ENCODE measurements at places on chromosomes 13 and 19.

DNA sequence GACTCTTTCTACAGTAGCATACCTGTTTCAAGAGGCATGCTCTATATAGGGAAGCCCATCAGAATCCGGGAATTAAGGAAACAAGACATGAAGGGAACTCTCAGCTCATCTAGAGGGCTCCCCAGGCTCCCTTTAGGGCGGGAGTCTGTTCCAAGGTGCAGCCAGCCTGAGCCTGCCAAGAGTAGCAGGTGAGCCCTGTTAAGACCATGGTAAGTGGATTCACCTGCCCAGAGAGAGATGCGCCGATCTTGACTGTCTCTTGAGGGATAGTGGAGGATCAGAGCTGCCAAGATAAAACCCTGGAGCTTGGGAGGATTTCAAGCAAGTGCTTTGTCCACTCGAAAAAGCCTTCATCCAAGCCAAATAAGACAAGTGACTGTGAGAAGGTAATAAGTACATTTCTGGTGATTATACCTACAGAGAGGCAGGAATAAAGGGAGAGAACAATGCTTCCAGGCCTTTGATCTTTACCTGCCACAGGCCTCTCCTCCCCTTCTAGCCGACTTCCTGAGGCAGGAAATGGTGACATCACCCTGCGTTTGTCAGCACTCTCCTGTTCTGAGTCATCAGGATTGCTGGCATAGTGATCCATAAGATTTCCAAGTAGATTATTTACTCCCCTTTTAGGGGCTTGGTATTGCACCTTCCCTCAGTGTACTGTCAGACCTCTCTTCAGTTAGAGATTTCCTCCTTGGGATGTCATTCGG lies 31.5 kb downstream of the KLF5 start:
- no peak for DNase-seq

GRCh38 chr13:48258002-48258401 lies 25.0 kb downstream of the ITM2B start:
- no peak for DNase-seq

GRCh38 chr13:28613562-28613961 lies 45.4 kb upstream of the POMP start:
- no peak for DNase-seq

GRCh38 chr19:33750587-33751435 lies 45.9 kb upstream of the KCTD15 start:
- DNase-seq, result no peak

GRCh38 chr13:48151363-48152161 lies 56.7 kb upstream of the MED4 start:
- no peak for DNase-seq

DNA sequence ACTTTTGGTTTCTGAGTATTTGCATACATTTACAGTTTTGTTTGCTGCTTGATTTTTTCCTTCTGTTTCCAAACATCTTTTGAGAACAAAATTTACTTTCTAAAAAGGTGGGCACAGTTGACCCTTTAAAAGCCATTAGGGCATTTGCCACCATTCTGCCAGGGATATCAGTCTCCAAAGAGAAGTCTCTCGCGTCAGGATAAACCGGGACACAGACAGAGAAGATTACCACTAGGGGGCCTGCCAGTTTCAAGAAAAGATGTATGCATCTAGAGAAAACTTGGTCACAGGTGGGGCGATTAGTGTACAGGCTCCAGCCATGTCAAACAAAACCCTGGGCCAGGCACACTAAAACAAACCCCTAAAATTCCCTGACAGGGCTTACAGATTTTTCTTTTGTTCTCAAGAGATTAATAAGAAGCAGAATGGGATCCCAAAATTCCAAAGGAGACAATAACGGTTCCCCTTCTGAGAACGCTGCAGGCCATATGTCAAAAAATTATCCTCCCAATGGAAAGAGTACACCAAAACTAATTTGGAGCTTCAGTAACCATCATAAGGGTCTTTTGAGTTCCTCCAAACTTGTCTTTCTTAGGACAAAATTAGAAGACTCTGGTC lies 10.7 kb upstream of the PABPC3 start:
- no peak for DNase-seq

GRCh38 chr13:20714161-20714560 lies 10.7 kb downstream of the IL17D start:
- DNase-seq, result no peak

DNA sequence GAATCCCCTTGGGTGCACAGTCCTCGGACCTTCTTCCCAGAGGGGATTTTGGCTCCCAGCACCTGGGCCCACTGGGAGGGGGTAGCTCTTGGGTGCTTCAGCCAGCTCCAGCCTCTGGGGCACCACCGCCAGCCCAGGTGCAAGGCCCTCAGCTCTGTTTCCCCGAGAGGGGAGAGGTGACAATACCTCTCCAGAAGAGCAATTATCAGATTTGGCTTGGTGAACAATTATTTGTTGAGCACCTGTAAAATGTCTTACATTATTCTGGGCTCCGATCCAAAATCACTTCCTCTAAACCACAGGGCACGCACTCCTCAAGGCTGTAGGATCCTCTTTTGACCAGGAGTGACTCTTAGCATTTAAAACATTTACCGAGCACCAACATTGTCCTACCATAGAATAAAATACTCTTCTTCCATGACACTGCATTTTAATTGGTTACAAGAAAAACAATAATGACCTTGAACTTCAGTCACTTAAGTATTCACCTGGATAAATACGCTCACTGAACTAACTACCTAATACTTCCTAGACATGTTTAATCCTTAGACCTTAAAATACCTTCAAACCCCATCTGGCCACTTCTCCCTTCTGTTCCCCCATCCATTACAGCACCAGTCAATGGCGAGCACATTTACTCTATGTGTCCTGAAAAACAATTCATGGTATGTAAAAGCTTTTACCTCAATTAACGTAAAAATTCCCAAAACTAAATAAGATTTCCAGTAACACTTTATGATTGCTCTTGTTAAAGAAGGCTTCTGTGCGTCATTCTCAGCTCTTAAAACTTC lies 54.8 kb downstream of the ABCC4 start:
- DNase-seq, result no peak

DNA sequence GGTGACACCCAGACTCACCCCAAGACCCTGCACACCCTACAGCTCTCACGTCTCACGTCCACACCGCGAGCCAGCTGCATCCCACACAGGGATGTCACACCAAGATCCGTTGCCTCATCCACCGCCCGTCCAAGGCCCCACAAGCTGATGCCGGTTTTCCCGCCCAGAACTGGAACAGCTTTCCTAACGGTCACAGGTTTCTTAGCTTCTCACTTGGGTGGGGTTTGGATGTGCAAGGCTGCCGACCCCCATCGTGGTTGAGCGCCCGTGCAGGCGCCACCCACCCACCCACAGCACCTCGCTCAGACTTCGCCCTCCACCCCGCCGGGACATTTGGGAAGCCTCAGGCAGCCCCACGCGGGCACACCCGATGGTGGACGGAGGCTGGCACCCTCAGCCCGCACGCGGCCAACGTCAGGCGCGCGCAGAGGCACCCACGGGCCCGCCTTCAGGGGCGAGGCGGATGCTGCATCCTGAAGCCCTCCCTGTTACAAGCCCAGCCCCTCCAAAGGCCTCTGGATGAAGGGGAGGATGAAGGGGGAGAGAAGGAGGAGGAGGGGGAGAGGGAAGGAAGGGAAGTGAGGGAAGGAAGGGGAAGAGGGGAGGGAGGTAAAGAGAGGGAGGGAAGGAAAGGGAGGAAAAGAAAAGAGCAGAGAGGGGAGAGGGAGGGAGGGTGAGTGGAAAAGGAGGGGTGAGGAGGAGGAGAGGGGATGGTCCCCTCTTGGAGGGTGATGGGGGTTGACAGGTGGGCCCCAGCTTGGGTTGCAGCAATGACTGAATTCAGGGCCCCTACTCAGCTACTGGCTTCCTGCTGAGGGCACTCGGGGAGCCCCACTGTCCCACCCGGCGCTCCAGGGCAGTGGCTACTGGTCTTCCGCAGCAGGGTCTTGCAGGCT lies 12.8 kb downstream of the ONECUT3 start:
- DNase-seq, result no peak

DNA sequence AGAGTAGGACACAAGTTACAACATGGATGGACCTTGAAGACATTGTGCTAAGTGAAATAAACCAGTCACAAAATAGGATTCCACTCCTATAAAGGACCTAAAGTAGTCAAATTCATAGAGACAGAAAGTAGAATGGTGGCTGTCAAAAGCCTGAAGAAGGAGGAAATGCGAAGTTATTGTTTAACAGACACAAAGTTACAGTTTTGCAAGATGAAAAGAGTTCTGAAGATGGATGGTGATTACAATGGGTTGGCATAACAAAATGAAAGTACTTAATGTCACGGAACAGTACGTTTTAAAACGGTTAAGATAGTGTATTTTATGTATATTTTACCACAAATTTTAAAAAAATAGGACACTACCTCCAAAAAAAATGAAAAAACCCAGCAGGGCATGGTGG lies 34.8 kb downstream of the FOXO1 start:
- no peak for DNase-seq

Measured in activated CD4-positive, alpha-beta T cell treated with anti-CD3 and anti-CD28 coated beads for 24 hours (primary cell).